Breast epithelium (tissue), 4 donors: ENCODE measurements at places on chromosomes 13 and 19. TPM values are rescaled to one million over a fixed set of nuclear protein-coding genes. Genes with fewer than 3 reads are reported as not detected.
A peak's percentile ranks its signal among the peaks of the same experiment; 100 is the strongest.

Gene PINLYP
- total RNA-seq, result 12.5 TPM

Gene LRRC25
- 3.9 TPM for total RNA-seq

Gene ZNF208
- 13.8 TPM for total RNA-seq

Gene GSX1
- not detected for total RNA-seq

DNA sequence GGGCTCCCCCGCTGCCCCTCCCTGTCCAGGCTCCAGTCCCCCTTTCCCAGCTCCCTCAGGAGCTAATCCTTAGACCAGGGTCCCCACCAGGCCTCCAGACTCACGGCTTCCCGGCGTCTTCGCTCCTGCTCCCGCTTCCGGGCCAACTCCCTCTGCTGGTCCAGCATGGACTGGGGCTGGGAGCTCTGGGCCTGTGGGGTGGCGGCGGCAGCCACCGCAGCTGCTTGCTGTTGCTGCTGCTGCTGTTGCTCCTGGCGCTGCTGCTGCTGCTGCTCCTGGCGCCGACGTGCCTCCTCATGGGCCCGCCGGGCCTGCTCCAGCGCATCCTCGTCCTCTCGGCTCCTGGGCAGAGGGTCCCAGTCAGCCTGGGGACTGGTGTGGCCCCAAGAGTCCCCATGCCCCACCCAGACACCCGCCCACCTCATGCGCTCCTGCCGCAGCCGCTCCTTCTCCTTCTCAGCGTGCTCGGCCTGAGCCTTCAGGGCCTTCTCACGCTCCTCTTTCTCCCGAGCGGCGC lies 6.4 kb upstream of the EPHX3 start:
- H3K4me1 ChIP-seq, result no peaks in the 10 kb centered on the region
- no peak for DNase-seq
- H3K36me3 ChIP-seq, result peaks cover 16% of the 10 kb centered on the region
- peak overlapping the region; percentile 32 for H3K27ac ChIP-seq
- H3K4me3 ChIP-seq, result no peak overlapping the region
- no peaks in the 10 kb centered on the region for H3K27me3 ChIP-seq

DNA sequence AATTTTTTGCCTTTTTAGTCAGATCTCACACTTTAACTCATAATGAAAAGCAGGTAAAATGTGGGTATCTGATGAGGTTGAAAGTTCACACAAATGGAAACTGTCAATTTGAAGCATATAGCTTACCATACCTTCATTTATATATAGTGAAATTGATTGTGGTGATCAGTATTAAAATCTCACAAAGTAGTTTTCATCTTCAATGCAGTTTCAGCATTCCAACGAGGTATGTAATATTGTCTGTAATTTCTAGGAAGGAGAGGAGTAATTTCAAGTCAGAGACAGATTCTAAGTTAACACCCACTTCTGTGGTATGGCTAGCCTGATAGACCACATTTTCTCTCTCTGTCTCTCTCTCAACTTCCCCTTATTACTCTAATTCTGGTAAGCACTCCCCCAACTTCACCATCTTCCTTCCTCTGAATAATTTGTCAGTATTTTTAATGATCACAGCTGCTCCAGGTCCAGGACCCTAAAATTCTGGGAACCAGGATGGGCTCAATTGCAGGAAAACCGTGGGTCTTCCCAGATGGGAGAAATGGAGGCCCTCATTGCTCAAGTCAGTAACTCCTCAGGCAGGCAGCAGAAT lies 455.7 kb downstream of the FGF9 start:
- no peak for DNase-seq
- H3K27me3 ChIP-seq, result no peaks in the 10 kb centered on the region
- no peak overlapping the region for H3K4me3 ChIP-seq
- no peaks in the 10 kb centered on the region for H3K36me3 ChIP-seq
- no peaks in the 10 kb centered on the region for H3K4me1 ChIP-seq

DNA sequence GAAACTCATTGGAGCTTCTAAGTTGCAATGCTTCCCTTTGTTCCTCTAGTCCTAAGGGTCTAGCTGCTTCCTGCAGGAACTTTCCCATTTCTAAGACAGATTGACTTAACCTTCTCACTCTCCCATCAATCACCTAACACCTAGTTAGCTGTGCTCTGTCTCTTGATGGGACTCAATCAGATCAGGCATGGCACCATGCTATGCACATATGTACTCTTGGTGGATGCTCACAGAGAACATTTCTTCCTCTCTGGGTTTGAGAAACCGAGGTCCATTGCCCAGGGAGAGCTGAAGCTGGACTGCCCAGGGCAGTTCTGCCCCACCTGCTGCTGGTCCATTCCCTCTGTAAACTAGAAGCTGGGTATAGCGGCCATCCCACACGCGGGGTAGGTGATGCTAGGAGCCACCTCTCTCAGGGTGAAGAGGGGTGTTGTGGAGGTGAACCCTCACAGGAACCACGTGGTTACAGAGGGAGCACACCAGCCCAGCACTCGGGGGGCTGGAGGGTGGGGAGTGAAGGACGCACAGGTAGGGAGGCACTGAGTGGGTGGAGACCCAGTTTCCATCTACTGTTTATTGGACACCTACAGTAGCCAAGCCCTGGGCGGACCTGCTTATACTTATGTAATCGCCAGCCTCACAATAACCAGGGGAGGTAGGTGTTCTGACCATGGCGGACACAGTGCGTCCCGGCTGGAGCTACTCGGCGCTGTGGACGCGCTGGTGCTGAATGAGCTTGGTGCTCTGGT lies 3.1 kb upstream of the UBE2M start:
- no peaks in the 10 kb centered on the region for H3K27me3 ChIP-seq
- peak overlapping the region; percentile 68 for H3K27ac ChIP-seq
- H3K36me3 ChIP-seq, result no peaks in the 10 kb centered on the region
- H3K4me3 ChIP-seq, result peak overlapping the region; percentile 32
- DNase-seq, result no peak

GRCh38 chr13:35835989-35836388 lies 295.2 kb downstream of the DCLK1 start:
- no peaks in the 10 kb centered on the region for H3K4me1 ChIP-seq
- DNase-seq, result no peak
- no peak overlapping the region for H3K4me3 ChIP-seq
- no peaks in the 10 kb centered on the region for H3K27me3 ChIP-seq
- no peaks in the 10 kb centered on the region for H3K36me3 ChIP-seq

DNA sequence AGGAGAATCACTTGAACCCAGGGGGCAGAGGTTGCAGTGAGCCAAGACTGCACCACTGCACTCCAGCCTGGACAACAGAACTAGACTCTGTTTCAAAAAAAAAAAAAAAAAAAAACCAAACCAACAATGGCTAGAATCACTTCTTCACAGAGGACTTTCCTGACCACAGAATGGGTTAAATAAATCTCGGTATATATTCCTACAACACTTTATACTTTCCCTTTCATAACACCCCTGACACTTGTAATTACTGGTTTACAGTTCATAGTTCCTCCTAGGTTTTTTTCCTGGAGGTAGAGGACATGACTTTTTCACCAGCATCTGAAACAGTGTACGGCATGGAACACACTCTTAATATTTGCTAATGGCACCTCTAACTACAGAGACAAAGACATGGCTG lies 31.4 kb downstream of the ZDHHC20 start:
- H3K4me1 ChIP-seq, result no peaks in the 10 kb centered on the region
- no peaks in the 10 kb centered on the region for H3K27me3 ChIP-seq
- H3K4me3 ChIP-seq, result no peak overlapping the region
- no peaks in the 10 kb centered on the region for H3K36me3 ChIP-seq
- DNase-seq, result no peak
- H3K27ac ChIP-seq, result no peak overlapping the region

DNA sequence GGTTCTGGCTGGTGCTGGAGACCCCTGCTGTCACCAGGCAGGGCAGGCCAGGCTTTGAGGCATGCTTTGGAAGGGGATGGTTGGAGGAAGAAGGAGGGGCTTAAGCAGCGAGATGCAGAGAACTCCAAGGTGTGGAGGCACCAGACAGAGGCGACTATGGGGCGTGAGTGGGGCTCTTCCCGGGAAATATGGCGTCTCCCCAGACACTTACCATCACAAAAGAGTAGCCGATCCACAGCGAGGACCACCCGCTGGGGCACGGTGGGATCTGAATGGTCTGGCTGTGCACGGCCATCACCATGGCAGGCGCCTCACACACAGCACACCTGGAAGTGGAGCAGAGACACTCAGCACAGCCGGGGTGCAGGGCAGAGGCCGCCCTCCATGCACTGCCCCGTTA lies 151.9 kb downstream of the COL4A1 start:
- H3K27ac ChIP-seq, result no peak overlapping the region
- no peak for DNase-seq
- no peaks in the 10 kb centered on the region for H3K36me3 ChIP-seq
- no peaks in the 10 kb centered on the region for H3K4me1 ChIP-seq

GRCh38 chr19:48698046-48698445 lies 2.3 kb downstream of the FUT2 start:
- H3K27me3 ChIP-seq, result no peaks in the 10 kb centered on the region
- no peak for DNase-seq
- no peak overlapping the region for H3K4me3 ChIP-seq
